ENCODE measurements at places on chromosomes 2 and 18. TPM values are rescaled to one million over a fixed set of nuclear protein-coding genes. Genes with fewer than 3 reads are reported as not detected.
A peak's percentile ranks its signal among the peaks of the same experiment; 100 is the strongest.

The SNTG2 gene
- not detected for total RNA-seq

The CRACDL gene
- total RNA-seq = 5.3 TPM

The FAM228A gene
- total RNA-seq = 0.51 TPM

The TDRD15 gene
- total RNA-seq = 1.7 TPM

The SIGLEC15 gene
- total RNA-seq = 1.9 TPM

The ACMSD gene
- not detected for total RNA-seq

The TEKT4 gene
- not detected for total RNA-seq

The CNDP1 gene
- total RNA-seq = not detected

The EGR4 gene
- 0.16 TPM for total RNA-seq

The ATP8B1 gene
- 13.0 TPM for total RNA-seq

The GLS gene
- 77.2 TPM for total RNA-seq

The LRP2 gene
- 14.8 TPM for total RNA-seq

DNA sequence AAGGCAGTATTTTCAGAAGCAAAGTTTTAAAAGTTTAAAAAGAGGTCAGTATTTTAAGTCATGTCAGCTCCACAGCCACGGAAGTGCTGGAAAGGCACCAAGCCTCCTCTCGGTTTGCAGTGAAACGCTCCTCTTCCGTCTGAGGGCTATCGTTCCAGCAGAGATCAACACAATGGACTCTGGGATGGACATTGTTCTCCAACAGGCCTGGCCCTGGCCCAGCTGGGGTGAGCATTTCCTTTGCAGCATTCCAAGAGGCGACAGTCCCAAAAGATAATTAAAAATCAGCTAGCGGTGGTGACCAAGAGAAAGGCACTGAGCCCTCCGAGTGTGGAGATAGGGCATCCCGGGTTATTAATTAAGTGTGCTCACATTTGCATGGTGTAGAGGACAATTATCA is 95.9 kb upstream of the LCLAT1 start:
- no peaks in the 10 kb centered on the region for H3K27me3 ChIP-seq
- no peaks in the 10 kb centered on the region for H3K36me3 ChIP-seq
- H3K4me3 ChIP-seq = no peak overlapping the region
- H3K27ac ChIP-seq = peak overlapping the region; percentile 45
- H3K4me1 ChIP-seq = peaks cover 32% of the 10 kb centered on the region

- no peak overlapping the region for H3K27ac ChIP-seq
- H3K4me3 ChIP-seq = no peak overlapping the region
- peaks cover 10% of the 10 kb centered on the region for H3K4me1 ChIP-seq
- no peaks in the 10 kb centered on the region for H3K36me3 ChIP-seq
- DNase-seq = no peak
Observed at GRCh38 chr2:149597668-149598326, 10.2 kb upstream of the MMADHC start.

DNA sequence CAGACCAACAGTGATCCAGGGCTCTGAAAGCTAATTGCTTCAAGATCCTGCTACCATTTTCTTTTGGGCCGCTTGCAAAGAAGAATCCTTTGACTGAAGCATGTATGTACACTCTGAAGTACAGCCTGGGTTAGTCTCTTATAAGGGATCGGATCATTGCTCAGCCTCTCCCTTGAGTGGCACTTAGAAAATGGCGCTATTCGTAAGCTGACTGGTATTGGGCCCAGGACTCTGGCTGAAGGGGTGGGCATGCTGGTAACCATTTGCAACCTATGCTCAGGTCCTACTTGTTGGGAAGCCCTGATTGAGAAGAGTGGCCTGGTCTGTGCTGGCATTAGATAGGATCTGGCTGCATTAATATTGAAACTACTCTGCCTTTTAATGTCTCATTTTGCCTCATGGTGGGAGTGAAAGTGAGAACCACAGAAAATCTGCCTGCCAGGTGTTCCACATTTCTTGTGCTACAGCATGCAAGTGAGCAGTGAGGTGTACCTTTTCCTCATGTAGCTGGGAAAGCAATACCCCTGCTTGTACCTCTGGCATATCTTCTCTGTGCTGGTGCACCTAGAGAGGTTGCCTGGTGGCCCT is 661 bp upstream of the MGAT5 start:
- no peaks in the 10 kb centered on the region for H3K4me1 ChIP-seq
- H3K36me3 ChIP-seq = no peaks in the 10 kb centered on the region
- H3K27me3 ChIP-seq = no peaks in the 10 kb centered on the region

DNA sequence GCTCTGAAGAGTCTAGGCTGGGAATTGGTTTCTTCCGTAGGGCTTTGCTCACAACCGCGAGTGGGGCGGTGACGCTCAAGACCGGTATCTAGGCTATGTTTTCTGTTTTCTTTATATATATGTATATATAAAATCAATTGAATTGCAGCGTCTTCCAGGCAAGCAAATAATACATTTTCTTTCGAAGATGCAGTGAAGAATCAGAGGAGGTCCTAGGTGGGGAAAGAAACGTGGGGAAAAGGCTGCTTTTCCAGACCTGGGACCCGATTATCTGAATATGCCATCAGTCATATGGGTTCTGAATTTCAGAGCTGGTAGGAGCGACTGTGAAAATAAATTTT is 714 bp upstream of the SCN9A start:
- H3K4me1 ChIP-seq = no peaks in the 10 kb centered on the region
- no peaks in the 10 kb centered on the region for H3K27me3 ChIP-seq
- no peaks in the 10 kb centered on the region for H3K36me3 ChIP-seq
- peak overlapping the region; percentile 50 for H3K4me3 ChIP-seq
- H3K27ac ChIP-seq = no peak overlapping the region

GRCh38 chr18:27582760-27583412 is 397.8 kb upstream of the CHST9 start:
- H3K36me3 ChIP-seq = no peaks in the 10 kb centered on the region
- no peak overlapping the region for H3K27ac ChIP-seq
- H3K4me1 ChIP-seq = no peaks in the 10 kb centered on the region
- no peaks in the 10 kb centered on the region for H3K27me3 ChIP-seq
- H3K4me3 ChIP-seq = no peak overlapping the region
- DNase-seq = no peak

- no peaks in the 10 kb centered on the region for H3K36me3 ChIP-seq
- no peak for DNase-seq
- no peaks in the 10 kb centered on the region for H3K4me1 ChIP-seq
- no peak overlapping the region for H3K4me3 ChIP-seq
- H3K27ac ChIP-seq = no peak overlapping the region
- no peaks in the 10 kb centered on the region for H3K27me3 ChIP-seq
Observed at GRCh38 chr2:18690342-18690741, 101.0 kb upstream of the NT5C1B start.

DNA sequence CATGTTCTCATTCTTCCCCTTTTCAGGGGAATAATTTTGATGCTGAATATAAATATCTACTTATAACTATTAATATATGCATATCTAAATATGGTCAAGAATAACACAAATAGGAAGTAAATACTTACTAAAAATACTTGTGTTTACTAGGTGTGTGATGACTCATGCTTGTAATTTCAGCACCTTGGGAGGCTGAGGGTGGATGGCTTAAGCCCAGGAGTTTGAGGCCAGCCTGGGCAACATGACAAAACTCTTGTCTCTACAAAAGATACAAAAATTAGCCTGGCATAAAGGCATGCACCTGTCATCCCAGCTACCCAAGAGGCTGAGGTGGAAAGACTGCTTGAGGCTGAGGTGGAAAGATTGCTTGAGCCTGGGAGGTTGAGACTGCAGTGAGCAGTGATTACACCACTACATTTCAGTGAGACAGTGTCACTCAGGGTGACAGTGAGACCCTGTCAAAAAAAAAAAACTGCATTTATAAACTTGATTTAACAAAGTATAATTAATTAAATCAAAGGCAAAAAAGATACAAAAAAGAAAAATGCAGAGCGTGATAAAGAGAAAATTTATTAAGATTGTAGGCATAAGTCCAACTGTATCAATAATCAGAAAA is 703.1 kb upstream of the VRK2 start:
- H3K27me3 ChIP-seq = no peaks in the 10 kb centered on the region
- H3K36me3 ChIP-seq = no peaks in the 10 kb centered on the region
- H3K27ac ChIP-seq = no peak overlapping the region
- H3K4me1 ChIP-seq = no peaks in the 10 kb centered on the region

DNA sequence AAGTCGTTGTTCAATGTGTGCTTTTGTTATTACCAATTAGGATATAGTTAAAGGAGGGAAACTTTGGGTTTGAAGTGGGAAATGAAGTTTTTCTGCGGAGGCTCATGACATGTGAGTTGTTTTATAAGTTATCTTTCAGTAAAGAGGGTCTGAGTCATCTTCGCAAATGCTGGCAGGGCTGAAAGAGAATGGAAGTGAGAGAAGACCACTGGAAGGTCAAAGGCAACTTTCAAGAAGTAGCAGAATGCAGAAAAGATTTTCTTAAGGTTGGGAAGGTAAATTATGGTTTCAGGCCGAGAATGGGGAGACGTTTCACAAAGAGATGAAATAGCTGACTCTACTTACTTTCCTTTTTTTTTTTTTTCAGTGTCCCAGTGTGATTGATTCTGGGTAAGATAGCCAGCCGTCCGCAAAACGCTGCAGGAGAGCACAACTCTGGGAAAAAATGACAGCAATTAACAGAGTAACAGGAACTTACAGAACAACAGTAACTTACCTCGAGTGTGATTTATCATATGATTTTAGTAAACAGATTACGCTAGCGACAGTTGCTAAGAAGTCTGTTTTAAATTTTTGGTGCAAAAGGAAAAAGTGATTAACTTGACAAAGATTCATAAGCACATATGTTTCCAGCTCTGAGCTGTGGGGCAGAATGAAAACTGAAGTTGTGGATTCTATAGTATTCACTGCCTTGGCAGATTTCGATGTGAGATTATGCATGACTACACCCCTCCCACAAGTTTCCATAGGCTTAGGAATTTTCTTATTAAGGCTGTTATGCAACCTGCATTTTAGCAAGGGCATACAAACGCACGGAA is 46.8 kb upstream of the ACTR3 start:
- H3K27me3 ChIP-seq = no peaks in the 10 kb centered on the region
- no peaks in the 10 kb centered on the region for H3K36me3 ChIP-seq
- H3K4me1 ChIP-seq = no peaks in the 10 kb centered on the region
- DNase-seq = no peak
- no peak overlapping the region for H3K4me3 ChIP-seq

DNA sequence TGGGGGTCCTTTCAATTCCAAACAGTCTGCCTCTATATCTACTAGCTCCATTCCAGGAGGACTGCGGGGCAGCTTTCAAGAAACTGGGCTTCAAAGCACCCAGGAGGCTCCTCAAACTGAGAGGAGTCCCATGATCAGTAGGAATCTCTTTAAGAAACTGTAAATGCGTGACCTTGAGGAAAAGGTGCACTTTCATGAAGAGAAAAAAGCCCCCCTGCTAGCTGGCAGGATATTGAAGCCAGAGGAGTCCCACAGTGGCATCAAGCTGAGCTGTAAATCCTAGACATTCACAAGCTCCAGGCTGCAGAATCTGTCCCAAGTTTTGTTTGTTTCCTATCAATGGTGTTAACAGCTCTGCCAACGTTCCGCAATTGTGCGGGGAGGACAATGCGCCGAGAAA is 790.1 kb downstream of the SLC4A3 start:
- no peak overlapping the region for H3K4me3 ChIP-seq
- no peaks in the 10 kb centered on the region for H3K27me3 ChIP-seq
- H3K27ac ChIP-seq = no peak overlapping the region
- no peak for DNase-seq

GRCh38 chr18:69172046-69172445 is 228.6 kb upstream of the DOK6 start:
- no peaks in the 10 kb centered on the region for H3K27me3 ChIP-seq
- no peak for DNase-seq
- no peak overlapping the region for H3K4me3 ChIP-seq
- no peaks in the 10 kb centered on the region for H3K36me3 ChIP-seq
- no peak overlapping the region for H3K27ac ChIP-seq

DNA sequence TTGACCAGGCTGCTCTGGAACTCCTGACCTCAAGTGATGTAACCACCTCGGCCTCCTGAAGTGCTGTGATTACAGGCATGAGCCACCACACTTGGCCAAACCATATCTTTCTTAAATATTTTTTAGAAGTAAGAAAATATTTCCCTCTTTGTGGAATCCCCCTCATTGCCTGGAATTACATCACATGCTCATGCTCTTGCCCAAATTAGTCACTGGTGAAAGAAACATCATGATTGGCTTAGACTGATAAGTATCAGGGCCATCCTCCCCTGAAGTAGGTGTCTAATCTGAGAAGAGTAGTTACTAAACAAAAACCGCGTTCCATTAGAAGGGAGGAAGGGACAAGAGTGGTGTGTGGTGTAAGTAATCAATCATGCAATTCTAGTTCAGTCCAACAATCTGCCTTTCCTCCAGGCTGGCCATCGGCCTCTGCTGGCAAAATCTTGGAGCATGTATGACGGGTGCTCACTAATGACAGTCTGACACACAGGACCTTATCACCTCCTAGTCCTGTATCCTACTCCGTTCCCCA is 52.3 kb upstream of the SCG2 start:
- H3K4me1 ChIP-seq = no peaks in the 10 kb centered on the region
- H3K36me3 ChIP-seq = no peaks in the 10 kb centered on the region
- no peak for DNase-seq
- H3K4me3 ChIP-seq = no peak overlapping the region
- H3K27me3 ChIP-seq = no peaks in the 10 kb centered on the region

DNA sequence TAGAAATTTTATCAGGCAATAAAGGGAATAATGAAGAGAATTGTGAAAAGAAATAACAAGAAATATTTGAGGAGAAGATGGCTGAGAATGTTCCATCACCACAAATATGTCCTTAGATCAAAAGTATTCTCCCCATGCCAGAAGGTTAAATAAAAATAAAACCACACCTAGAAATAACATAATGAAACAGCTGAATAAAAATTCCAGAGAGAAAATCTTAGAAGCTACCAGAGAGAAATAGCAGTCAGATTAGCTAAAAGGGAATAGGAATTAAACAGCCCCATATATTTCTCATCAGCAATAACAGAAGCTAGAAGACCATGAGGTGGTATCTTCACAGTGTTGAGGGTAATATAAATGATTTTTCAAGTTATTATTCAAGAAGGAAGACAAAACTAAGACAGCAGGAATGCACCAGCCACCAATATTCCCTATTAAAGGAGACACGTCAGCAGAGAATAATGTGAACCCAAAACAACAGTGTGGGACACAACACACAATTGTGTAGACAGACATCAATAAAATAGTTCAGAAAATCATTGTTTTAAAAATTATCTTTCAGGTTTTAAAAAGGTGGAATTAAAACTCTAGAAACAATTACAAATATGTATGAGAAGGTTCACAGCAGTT is 82.0 kb upstream of the NEDD4L start:
- DNase-seq = no peak
- no peak overlapping the region for H3K27ac ChIP-seq
- H3K27me3 ChIP-seq = no peaks in the 10 kb centered on the region
- no peaks in the 10 kb centered on the region for H3K36me3 ChIP-seq
- H3K4me3 ChIP-seq = no peak overlapping the region

- no peak overlapping the region for H3K4me3 ChIP-seq
- H3K36me3 ChIP-seq = no peaks in the 10 kb centered on the region
- no peaks in the 10 kb centered on the region for H3K27me3 ChIP-seq
- H3K4me1 ChIP-seq = no peaks in the 10 kb centered on the region
Observed at GRCh38 chr2:18578033-18578432, 11.3 kb downstream of the NT5C1B start.

GRCh38 chr2:47457268-47457667 is 54.3 kb downstream of the MSH2 start:
- H3K27ac ChIP-seq = no peak overlapping the region
- H3K4me3 ChIP-seq = no peak overlapping the region
- no peak for DNase-seq
- no peaks in the 10 kb centered on the region for H3K27me3 ChIP-seq
- no peaks in the 10 kb centered on the region for H3K4me1 ChIP-seq
- H3K36me3 ChIP-seq = no peaks in the 10 kb centered on the region

- H3K4me1 ChIP-seq = no peaks in the 10 kb centered on the region
- no peak overlapping the region for H3K4me3 ChIP-seq
- H3K27me3 ChIP-seq = no peaks in the 10 kb centered on the region
- DNase-seq = no peak
- H3K36me3 ChIP-seq = peaks cover 12% of the 10 kb centered on the region
- no peak overlapping the region for H3K27ac ChIP-seq
Observed at GRCh38 chr2:54597153-54597848, 126.2 kb upstream of the EML6 start.

GRCh38 chr2:12087175-12087574 is 340.7 kb downstream of the LPIN1 start:
- no peak overlapping the region for H3K27ac ChIP-seq
- no peak overlapping the region for H3K4me3 ChIP-seq
- H3K36me3 ChIP-seq = no peaks in the 10 kb centered on the region
- no peaks in the 10 kb centered on the region for H3K27me3 ChIP-seq
